ENCODE measurements at places on chromosomes 4 and X.

DNA sequence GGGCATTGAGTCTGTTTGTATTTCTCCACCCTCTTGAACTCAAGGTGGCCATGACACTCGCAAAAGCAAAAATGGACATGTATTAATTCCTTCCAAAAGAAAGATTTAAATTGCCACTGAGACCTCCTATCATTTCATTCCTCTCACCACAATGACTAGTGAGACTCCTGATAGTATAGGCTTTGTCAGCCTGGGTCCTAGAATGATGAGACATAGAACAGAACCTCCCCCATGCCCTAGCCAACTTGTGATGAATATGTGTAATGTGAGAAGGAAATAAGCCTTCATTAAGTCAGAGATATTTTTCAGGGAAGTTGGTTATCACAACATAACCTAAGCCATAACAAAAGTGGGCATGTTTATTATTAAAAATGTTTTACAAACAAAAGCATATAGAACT lies 62.5 kb downstream of the ASB9 start:
- no peak for DNase-seq

DNA sequence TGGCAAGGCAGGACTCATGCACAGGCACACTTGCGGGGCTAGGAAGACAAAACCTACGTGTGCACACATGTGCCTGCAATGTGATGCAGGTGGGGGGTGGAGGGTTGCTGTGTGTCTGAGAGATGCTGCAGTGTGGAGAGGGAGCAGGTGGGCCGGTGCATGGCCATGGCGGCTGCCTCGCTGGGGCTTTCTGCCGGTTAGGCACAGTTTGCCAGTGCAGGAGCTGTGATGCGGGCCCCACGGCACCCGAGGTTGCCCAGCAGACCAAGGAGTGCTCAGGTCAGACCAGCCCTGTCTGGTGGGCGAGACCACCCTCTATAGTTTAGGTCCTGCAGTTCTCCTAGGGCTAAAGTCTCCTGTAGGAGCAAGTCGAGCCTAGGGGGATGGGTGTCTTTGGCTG lies 4.4 kb upstream of the AFM start:
- DNase-seq: no peak

DNA sequence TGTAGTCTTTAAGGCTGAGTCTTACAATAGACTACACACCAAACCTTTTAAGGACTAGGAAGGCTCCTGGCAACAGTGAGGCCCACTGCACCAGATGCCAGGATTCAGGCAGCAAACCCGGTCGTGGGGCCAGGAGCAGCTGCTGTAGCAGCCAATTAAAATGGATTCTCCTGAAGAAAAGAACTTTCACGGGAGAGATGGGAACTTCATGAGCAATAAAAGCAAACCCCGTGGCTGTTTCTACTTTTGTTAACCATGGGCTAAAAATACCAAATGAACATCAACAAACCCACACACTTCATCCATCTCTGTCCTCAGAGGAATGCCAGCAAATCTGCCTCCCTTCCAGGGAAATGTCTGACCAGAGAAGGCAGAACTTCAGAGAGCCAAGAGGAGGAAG lies 101.4 kb downstream of the BTC start:
- no peak for DNase-seq

DNA sequence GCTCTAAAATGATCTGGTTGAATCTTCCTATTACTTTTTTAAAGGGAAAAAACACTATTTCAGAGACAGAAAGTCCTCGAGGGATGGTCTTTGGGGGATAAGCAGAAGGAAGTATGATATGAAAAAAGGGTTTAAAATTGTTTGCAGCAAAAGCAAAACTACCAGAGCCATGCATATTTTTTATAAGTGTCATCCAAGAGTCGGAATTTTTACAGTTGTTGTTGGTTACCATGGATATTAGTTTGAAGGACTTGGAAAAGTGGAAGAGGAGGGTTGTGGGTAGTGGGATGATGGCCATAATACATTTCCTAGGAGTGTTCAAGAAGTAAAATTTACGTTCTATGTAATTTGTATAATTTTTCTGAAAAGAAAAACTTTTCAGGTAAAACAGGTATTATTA lies 134.4 kb downstream of the PCDH7 start:
- no peak for DNase-seq

DNA sequence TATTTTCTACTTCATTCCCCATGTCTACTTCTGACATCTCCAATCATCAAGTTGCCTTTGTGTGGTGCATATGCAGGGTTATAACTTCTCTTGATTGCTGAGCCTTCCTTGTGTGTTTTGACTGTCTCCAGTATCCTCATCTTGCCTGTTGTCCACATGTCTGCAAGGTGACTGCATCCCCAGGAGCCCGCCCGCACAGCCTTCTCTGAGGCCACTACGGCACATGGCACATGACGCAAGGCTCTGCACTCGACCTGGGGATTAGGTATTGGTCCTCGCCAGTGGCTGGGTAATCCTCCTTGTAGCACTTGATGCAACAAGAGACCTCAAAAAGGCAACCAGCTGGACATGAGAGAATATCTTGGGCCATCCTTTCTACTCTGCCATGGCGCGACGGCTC lies 122.6 kb downstream of the SORBS2 start:
- no peak for DNase-seq

DNA sequence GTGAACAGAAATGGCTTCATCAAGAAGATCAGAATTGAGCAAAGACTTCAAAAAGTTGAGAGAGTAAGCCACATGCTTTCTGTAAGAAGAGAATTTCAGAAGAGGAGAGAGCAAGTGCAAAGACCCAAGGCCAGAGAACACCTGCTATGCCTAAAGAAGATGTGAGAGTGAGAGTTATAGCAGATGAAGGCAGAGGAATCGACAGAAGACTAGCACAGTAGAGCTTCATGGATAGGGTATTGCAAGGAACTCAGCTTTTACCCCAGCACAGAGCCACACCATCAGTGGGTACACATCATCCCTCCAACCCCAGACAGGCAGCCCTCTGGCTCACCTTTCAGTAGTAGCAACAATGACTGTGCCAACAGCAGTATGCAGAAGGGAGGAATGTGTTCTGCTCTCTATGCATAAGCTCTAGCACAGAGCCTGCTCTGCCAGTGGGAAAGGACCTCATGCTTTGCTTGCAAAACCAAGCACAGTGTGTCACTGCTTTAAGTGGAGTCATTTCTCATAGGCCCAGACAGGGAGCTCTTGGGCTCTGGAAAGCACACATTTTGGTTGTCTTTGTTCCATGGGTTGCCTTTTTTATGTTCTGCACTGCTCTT lies 318.6 kb downstream of the NAF1 start:
- no peak for DNase-seq

GRCh38 chr4:126271292-126271691 lies 956.5 kb downstream of the FAT4 start:
- no peak for DNase-seq

DNA sequence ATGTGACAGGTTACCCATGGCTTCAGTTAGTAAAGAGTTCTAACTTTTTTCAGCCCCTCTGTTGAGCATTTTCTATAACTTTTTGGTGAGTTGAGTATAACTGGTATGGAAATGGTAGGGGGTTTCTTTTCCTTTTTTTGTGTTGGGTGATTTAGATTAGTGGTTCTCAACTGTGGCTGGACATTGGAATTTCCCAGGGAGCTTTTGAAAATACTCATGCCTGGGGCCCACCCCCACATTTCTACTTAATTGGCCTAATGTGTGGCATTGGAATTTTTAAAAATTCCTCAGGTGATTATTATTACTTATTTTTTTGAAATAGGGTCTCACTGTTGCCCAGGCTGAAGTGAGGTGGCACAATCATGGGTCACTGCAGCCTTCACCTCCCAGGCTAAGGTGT lies 21.9 kb downstream of the SMS start:
- no peak for DNase-seq

- no peak for DNase-seq
Observed at GRCh38 chrX:140355922-140356321, 148.9 kb downstream of the SOX3 start.

- no peak for DNase-seq
Observed at GRCh38 chrX:148049441-148049840, 68.3 kb downstream of the FMR1NB start.

DNA sequence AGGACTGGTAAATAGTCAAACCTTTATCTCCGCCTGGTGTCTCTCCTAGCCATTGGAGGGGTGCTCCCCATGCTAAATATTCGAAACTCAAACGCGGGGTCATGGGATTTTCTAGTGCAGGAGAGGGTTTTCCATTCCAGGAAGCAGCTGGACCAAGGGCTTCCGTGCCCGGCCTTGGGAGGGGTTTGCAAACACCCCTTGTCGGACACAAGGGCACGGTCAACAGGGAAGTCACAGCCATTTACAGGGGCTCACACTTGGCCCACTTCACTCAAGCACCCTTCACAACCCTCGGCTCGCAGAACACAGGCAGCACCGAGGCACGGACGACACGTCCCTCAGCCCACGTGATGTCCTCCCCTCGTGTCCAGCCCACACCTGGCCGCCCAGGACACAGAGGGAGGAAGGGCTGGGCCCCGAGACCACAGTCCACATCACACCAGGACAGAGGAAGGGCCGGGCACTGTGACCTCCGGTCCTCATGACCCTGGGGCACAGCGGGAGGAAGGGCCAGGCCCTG lies 10.3 kb upstream of the PLCXD1 start:
- DNase-seq: no peak

GRCh38 chr4:154208424-154208823 lies 283.2 kb downstream of the DCHS2 start:
- no peak for DNase-seq

DNA sequence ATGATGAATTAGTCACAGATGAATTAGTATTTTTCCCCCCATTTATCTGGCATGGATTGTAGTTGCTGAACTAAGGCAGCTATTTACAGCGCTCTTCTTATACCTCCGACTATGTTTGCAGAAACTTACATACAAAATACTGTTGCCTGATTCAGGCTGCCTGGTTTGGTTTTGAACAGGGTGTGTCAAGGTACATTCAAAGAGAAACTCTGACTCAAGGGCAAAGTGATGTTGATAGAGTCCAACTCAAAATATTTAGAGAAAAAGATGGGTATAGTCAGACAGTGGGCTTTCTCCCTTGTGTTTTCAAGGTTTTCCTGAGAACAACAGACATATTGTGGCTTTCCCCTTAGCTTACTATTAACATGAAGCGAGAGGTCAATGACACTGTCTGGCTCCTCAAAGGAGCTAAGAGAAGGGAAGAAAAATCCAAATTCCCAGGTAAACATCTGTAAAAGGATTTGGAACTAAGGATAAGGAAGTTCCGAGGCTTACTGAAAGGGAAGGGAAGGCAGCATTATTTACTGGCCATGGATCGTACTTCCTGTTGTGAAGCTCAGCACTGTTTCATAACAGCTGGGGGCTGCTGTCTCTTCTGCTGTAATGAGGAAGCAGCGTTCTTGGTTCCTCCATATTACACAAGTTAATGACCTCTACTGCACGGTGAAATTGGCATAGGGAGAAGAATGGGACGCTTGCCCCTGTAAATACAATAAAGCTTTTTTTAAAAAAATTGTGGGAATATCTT lies 30.9 kb downstream of the FAM9C start:
- no peak for DNase-seq

- no peak for DNase-seq
Observed at GRCh38 chr4:82517043-82517442, 44.7 kb downstream of the TMEM150C start.

DNA sequence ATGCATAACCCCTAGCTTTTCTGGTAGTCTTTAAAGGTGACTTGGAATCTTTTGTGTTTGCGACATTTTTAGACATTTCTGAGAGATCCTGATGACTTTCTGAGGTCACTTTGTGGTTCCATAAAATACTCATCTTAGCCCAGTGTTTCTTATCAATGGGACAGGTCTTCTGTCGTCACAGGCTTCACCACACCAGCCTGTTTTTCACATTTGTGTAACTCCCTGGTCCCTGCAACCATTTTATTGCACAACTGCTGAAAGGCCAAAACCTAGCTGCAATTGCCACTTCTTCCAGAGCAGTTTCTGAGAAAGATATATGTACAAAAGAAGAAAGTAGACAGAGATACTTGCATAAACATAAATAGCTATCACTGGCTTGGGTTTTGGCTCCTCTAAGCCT lies 120.9 kb downstream of the IL15 start:
- DNase-seq: no peak

GRCh38 chr4:60133375-60133774 lies 1066.8 kb upstream of the ADGRL3 start:
- no peak for DNase-seq

GRCh38 chrX:121356139-121356849 lies 308.9 kb downstream of the GLUD2 start:
- DNase-seq: no peak

DNA sequence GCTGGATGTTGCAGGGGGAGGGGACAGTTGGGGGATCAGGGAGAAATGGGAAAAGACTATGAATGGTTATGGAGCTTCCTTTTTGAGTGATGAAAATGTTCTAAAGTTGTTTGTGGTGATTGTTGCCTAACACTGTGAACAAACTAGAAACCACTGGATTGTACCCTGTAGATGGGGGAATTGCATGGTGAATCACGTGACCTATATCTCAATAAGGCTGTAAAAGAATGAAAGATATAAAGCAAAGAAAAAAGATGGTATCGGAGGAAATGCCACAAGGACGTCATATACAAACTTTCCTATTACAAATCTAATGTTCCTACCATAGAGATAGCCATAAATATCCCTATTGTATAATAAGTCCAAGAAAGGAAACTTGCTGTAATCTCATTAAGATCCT lies 20.6 kb upstream of the CT55 start:
- no peak for DNase-seq

DNA sequence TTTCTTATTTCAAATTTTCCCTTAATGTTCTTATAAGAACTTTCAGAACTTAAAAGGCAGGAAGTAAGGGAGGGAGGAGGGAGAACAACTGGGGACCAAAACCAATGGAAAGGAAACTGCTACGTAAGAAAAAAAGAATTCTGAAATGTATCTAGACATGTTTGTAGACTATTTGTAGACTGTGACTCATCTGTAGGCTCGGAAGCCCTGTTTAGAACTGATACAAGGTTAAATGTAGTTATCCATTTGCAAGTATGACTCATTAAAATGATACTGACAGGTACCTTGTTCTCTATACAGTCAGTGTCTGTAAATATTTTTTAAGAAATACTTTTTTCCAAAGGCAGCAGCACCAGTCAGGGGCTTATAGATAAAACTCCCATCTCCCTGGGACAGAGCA lies 202.0 kb downstream of the DHX15 start:
- no peak for DNase-seq
